ENCODE measurements at places on chromosomes 7 and 10.

DNA sequence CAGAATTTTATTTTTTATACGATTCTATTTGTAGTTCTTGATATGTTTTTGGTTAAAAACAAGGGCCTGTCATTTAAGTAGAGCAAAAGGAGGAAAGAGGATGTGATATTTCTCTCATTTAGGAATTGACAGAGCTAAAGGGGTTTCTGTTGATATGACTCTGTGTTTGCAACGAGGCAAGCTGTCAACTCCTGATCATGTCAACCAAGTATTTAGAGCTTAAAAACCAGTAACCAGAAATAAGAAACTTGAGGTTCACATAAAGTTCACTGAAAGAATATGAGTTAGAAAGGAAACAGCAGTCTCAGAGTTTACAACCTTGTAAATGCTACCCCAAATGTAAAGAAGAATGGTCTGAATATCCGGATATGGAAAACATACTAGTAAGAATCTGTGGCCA lies 434.2 kb downstream of the PARD3 start:
- DNase-seq, result no peak

- DNase-seq, result no peak
Measured at GRCh38 chr10:112996462-112996861, 46.4 kb downstream of the TCF7L2 start.

DNA sequence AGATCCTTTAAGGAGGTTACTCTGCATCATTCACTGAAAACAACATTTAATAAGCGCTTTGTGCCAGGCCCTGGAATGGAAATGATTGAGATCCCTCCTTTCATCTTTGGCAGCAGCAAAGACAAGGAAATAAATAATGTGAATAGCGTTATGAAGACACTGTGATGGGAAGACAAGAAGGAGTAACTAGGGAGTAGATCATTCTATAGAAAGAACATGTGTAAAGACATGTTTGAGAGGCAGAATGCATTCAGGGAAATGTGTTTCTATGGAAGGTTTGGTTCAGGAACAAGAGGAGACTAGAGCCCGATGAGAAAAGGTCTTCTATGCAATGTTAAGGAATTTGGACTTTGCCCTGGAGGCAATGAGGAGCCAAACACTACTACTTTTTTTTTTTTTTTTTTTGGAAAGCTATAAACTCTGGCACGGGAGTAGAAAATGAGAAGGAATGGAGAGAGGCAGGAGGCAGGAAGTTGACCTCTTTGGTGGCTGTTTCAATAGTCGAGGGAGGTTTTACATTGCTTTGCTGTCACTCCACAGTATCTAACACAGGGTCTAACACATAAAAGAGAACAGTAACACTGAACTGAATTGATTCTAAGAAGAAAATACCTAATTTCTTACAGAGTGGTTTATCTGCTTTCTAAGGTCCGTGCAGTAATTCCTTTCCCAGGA lies 44.9 kb downstream of the SMURF1 start:
- peak; percentile 54 for DNase-seq

- no peak for DNase-seq
Measured at GRCh38 chr10:130757821-130758489, 553.6 kb downstream of the TCERG1L start.

DNA sequence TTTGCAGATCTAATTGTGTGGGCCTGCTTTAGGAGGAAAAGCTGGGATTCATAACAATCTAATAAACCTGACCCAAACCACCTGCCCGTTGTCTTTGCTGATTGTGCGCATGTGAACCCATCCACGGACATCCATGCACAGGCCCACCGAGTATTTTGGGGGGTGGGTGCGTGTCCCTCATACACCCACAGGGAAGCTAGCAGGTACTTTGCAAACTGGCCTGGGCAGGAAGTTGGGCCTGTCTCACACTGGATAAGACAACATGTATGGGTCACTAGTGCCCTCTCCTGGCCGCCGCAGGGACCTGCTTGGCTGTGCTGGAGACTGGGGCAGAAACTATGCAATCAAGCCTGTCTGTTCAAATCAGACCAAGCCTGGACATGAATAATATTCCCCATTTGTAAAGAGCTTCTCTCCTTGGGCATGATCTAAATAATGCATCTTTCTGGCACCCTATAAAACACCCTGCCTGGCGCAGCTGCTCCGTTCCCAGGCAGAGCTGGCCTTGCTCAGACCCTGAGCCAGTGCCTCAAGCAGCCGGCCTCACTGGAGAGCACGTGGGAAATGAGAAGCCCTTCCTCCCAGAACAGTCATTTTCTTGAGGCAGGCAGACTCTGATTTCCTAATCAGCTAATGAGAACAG lies 15.8 kb downstream of the ECHDC3 start:
- DNase-seq, result peak; percentile 85

GRCh38 chr7:44936322-44936721 lies 42.5 kb downstream of the MYO1G start:
- no peak for DNase-seq

GRCh38 chr10:78292982-78293865 lies 259.6 kb downstream of the RPS24 start:
- no peak for DNase-seq

GRCh38 chr10:97736403-97736901 lies 476 bp upstream of the ZFYVE27 start:
- DNase-seq, result no peak

DNA sequence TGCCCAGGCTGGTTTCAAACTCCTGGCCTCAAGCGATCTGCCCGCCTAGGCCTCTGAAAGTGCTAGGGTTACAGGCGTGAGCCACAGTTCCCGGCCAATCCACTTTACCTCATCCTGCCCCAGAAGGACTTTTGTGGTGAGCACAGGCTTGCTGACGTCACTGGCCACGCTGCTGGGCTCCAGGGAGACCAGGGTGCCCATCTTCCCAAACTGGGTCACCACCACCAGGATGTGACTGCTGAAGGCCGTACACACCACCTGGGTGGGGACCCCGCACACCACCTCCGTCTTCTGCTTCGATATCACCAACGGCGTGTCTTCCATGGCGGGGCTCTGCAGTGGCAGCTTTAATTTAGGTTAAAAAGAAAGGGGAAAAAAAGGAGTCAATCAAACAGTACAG lies 816 bp downstream of the PSMG3 start:
- no peak for DNase-seq

DNA sequence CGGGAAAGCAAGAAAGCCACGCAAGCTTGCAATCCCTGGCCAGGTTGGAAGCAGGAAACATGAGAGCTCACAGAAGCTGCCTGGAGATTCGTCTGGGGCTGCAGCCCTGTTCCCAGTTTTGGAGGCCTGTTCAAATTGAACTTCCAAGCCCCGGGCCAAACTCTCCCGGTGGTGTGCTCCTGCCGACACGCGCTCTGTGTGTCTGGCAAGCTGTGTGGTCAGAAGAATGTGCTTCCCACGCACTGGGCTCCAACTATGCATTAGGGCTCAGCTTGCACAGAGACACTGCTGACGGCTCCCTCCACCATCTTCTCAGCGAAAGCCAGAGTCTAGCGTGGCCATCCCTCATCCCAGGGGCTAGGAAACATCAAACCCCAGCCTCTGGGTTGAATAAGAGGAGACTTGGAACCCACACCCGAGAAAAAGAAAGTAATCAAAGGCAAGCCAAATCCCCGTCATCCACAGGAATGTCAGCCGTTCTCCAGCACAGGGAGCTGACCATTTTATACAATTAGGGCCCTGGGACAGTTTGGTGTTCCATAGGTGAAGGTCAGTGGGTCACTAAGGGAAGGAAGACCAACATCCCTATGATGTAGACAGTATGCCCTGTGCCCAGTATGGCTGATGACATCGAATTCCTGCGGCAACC lies 107.2 kb downstream of the FGFR2 start:
- DNase-seq, result no peak

GRCh38 chr10:55519264-55519663 lies 718.2 kb upstream of the PCDH15 start:
- no peak for DNase-seq

GRCh38 chr7:5282543-5283316 lies at the start of gene SLC29A4:
Gene SLC29A4, plus strand, starts transcription at chr7:5282943. Its CDS starts 4,874 bp downstream, at chr7:5287817.
- DNase-seq, result no peak

DNA sequence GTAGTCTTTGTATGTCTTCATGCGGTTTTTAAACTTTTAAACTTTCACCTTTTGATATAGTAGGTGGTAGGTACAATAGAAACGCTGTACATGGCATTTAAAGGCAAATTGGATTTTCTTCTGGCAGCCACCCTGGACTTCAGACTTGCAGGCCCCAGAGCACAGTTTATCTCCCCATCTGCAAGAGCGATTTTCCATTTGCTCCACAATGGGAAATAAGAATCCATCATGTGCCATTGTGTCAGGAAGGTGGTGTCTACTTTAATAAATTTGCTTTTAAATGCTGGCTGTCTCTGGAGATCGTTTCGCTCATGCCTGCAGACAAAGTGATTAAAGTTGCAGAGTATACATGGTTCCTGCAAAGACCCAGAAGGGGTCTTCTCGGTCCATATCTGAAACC lies 38.9 kb downstream of the UNC5B start:
- DNase-seq, result no peak

- no peak for DNase-seq
Measured at GRCh38 chr10:127522298-127522697, 26.8 kb upstream of the NPS start.

GRCh38 chr7:37045681-37046179 lies 321.4 kb upstream of the AOAH start:
- DNase-seq, result no peak

GRCh38 chr7:78073609-78074382 lies 275.2 kb downstream of the PHTF2 start:
- no peak for DNase-seq

- DNase-seq, result no peak
Measured at GRCh38 chr10:13994932-13995331, 335.8 kb downstream of the FRMD4A start.

DNA sequence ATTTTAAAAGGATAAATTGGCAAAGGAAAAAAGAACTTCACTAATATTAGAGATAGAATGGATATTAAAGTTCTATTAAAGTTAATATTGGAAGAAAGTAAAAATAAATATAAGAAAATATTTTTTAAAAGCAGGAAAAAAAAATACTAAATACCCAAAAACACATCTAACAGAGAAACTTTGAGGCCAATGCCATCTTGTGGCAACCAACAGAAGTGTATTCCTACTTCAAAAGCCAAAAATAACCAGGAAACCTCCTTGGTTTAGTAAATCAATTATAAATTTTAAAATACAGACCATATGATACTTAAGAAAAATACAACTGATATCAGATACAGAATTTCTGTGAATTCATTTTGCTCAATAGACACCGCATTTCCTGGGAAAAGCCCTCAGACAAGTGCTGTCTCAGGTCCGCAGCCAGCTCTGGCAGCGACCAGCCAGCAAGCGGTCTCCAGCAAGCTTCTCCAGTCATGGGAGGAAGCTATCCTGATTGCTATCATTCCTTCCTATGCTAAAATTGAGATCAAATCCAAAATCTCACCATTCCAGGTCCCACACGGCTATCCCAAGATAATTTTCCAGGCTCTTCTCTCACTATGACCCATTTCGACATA lies 65.3 kb downstream of the LMBR1 start:
- DNase-seq, result no peak

GRCh38 chr10:76631036-76631670 lies 1006.5 kb downstream of the KCNMA1 start:
- no peak for DNase-seq

DNA sequence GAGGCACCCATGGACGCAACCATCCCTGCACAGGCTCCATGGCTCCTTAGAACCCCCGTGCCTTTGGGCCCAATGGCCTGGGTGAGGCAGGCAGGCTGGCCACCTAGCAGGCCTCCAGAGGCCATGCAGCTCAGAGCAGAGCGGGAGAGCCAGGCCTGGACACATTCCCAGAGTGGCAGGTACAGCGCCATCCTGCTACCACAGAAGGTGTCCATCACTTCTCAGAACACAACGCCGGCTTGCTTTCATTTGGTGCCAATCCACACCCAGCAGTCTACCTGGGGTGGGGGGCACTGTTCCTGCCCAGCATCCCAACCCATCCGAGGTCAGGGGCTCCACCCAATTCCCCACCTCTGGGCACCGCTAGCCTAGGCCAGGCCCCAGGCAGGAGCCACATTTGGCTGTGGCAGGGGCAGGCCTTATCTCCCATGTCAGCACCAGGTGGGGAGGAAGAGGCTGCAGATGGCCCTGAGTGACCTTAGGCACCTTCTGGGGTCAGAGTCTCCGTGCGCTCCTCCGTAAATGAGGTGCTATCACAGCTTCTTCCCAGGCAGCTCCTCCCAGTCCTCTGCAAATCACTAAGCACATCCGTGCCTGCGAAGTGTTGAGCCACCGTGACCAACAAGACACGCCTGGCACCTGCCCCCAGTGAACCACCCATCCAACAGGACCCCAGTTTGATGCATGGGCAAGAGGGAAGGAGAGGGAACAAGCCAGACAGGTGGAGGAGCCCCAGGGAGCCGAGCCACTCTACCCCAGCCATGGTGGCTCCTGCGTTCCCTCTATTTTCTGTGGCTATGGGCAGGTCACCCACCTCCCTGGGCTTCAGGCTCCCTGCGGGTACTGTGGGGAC lies 14.2 kb downstream of the KCNH2 start:
- no peak for DNase-seq
